ENCODE measurements at places on chromosomes 5 and 9. TPM values are rescaled to one million over a fixed set of nuclear protein-coding genes. Genes with fewer than 3 reads are reported as not detected.

ACOT12 gene
- not detected for total RNA-seq

PDGFRB gene
- total RNA-seq = 243 TPM

PCDHA11 gene
- 0.48 TPM for total RNA-seq

CNTRL gene
- 22.9 TPM for total RNA-seq
